ENCODE measurements at places on chromosomes 3 and 15. TPM values are rescaled to one million over a fixed set of nuclear protein-coding genes. Genes with fewer than 3 reads are reported as not detected.

DNA sequence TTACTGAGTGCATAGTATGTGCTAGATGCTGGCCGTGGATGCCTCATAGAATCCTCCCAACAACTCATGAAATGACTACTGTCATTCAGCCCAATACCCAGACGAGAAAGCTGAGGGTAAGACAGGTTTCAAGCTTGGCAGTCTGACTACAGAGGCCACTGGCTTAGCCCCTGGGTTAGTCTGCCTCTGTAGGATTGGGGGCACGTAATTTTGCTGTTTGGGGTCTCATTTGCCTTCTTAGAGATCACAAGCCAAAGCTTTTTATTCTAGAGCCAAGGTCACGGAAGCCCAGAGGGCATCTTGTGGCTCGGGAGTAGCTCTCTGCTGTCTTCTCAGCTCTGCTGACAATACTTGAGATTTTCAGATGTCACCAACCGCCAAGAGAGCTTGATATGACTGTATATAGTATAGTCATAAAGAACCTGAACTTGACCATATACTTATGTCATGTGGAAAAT, 1.0 kb upstream of the CCR5 start:
- peak; percentile 13 for DNase-seq

Gene CXCR6
- total RNA-seq: not detected

GRCh38 chr15:45640616-45641015, 5.8 kb downstream of the SQOR start:
- no peak for DNase-seq

- no peak for DNase-seq
These were observed 306.0 kb downstream of the WDR72 start for GRCh38 chr15:53453253-53454105.

Gene GADL1
- total RNA-seq: not detected

GRCh38 chr3:158097593-158098308, 8.5 kb downstream of the SHOX2 start:
- no peak for DNase-seq

Gene PIGBOS1
- 15.6 TPM for total RNA-seq

DNA sequence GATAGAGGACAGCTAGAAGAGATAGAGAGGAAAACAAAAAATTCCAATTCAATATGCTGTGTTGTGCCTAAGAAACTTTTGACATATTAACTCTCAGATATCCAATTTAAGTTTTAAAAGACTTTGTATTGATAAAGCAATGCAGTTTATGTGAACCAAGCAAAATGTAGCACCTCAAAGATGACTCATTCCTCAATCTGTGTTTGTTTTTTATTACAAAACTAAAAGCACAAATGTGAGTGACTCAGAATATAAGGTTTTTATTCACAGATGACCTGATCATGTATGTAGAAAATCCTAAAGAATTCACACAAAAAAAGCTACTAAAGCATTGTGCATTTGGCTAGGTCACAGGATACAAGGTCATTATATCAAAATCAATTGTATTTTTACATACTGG, 11.1 kb downstream of the HCLS1 start:
- no peak for DNase-seq

GRCh38 chr3:46422617-46423016, 15.6 kb downstream of the CCRL2 start:
- DNase-seq: no peak

- no peak for DNase-seq
These were observed 158.5 kb downstream of the FEZF2 start for GRCh38 chr3:62214850-62215249.

GRCh38 chr3:79257791-79258190, 510.0 kb downstream of the ROBO1 start:
- no peak for DNase-seq

Gene CCDC12
- total RNA-seq: 34.5 TPM

Gene LSM3
- total RNA-seq: 9.9 TPM

- no peak for DNase-seq
These were observed 106.3 kb downstream of the LSM3 start for GRCh38 chr3:14284694-14285547.

- DNase-seq: no peak
These were observed 106.5 kb downstream of the P3H2 start for GRCh38 chr3:190013943-190014924.

- DNase-seq: no peak
These were observed 62.0 kb downstream of the ZNF148 start for GRCh38 chr3:125313060-125313635.

GRCh38 chr3:134938029-134938525, 143.0 kb downstream of the EPHB1 start:
- DNase-seq: no peak

DNA sequence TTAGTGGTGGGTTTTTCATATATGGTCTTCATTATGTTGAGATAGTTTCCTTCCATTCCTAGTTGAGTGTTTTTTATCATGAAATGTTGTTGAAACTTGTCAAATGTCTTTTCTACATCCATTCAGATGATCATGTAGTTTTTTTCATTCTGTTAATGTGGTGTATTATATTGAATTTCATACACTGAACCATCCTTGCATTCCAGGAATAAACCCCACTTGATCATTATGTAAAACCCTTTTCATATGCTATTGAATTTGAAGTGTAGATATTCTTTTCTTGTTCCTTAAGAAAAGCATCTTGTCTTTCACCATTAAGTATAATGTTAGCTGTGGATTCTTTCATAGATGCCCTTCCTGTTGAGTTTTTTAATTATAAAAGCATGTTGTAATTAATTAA, 42.9 kb downstream of the PIAS1 start:
- DNase-seq: no peak

Gene RTP1
- total RNA-seq: not detected

GRCh38 chr3:82224661-82225060, 463.2 kb upstream of the GBE1 start:
- no peak for DNase-seq

Gene MFN1
- total RNA-seq: 60.4 TPM

DNA sequence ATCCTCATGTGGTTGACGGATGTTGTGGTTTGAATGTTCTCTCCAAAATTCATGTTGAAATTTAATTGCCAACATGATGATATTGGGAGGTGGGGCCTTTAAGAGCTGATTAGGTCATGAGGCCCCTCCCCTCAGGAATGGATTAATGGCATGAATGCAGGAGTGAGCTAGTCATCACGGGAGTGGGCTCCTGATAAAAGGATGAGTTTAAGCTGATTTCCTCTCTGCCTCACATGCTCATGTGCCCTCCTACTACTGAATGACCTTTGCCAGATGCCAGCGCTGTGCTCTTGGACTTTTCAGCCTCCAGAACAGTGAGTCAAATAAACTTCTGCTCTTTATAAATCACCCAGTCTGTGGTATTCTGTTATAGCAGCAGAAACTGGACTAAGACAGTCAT, 111.2 kb downstream of the MYO5A start:
- DNase-seq: no peak

GRCh38 chr15:40249477-40250303, 10.8 kb downstream of the PAK6 start:
- DNase-seq: no peak

Gene GABRR3
- not detected for total RNA-seq

Gene IFRD2
- 54.2 TPM for total RNA-seq

DNA sequence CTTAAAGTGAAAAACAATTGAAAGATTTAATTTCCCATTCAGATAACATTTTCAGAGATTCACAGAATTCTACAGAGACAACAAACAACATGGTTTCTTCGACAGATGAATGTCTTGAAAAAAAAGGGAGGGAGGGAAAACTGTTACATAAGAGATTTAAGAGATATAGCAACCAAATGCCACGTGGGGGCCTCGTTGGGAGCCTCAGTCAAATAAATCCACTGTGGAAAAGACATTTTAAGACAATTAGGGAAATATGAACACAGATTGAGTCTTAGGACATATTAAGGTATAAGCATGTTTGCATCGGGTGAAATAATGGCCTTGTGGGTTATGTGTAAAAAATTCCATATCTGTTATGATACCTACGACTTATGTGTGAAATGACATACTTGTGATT, 5.0 kb upstream of the PRRT3 start:
- no peak for DNase-seq

- DNase-seq: no peak
These were observed 22.0 kb upstream of the CYP11A1 start for GRCh38 chr15:74389241-74390048.

- DNase-seq: no peak
These were observed 15.3 kb downstream of the PSMD6 start for GRCh38 chr3:64008017-64008416.

GRCh38 chr3:179848711-179849110, 188.0 kb downstream of the PEX5L start:
- no peak for DNase-seq

DNA sequence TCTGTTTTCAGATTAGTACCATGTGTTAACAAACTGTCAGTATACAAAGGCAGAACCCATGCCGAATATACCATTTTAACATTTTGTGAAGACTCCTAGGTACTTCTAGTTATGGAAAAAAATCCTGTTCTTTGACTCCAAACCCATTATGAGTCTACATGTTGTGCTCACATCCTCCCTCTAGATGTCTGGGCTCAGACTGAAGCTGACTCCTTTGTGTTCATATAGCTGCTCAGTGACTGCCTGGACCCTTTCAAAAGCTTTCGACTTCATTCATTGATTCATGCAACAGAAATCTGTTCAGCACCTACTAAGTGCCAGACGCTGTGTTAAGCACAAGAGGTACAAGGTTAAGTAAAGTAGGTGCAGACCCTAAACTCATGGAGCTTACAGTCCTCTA, 60.5 kb downstream of the MEGF11 start:
- DNase-seq: no peak

- DNase-seq: no peak
These were observed 21.8 kb downstream of the IGDCC3 start for GRCh38 chr15:65355988-65356353.

Gene GNB4
- 58.3 TPM for total RNA-seq

Gene IRAK2
- 1.3 TPM for total RNA-seq

GRCh38 chr3:66744986-66745385, 244.2 kb upstream of the LRIG1 start:
- no peak for DNase-seq

- DNase-seq: no peak
These were observed 35.1 kb downstream of the HGD start for GRCh38 chr3:120646771-120647432.
